Fibroblast of the aortic adventitia (primary cell): ENCODE measurements at places on chromosomes 11 and 22. TPM values are rescaled to one million over a fixed set of nuclear protein-coding genes. Genes with fewer than 3 reads are reported as not detected.
A peak's percentile ranks its signal among the peaks of the same experiment; 100 is the strongest.

DNA sequence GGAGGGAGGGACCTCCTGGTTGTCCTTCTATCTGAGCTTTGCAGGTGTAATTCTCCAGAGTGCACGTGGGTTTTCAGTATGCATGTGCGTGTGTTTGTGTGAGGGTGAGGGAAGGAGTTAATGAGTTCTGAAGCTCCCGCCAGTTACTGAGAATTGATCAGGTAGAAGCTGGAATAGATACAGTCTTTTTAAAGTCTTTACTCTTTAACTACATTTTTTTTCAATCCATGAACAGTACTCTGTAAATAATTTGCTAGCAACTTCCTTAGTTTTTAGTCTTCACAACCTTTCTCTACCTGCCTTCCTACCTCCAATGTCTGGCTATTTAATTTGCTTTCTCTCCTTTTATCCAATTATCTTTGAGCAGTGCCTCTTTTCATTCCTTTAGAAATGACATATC, 25.5 kb downstream of the ARHGAP42 start:
- no peak for DNase-seq

- DNase-seq, result peak; percentile 30
Observed at GRCh38 chr11:95827696-95828095, 37.4 kb downstream of the CEP57 start.

EMID1 gene
- 0.08 TPM in 1 of 2 replicates, not detected in the other for total RNA-seq

DNA sequence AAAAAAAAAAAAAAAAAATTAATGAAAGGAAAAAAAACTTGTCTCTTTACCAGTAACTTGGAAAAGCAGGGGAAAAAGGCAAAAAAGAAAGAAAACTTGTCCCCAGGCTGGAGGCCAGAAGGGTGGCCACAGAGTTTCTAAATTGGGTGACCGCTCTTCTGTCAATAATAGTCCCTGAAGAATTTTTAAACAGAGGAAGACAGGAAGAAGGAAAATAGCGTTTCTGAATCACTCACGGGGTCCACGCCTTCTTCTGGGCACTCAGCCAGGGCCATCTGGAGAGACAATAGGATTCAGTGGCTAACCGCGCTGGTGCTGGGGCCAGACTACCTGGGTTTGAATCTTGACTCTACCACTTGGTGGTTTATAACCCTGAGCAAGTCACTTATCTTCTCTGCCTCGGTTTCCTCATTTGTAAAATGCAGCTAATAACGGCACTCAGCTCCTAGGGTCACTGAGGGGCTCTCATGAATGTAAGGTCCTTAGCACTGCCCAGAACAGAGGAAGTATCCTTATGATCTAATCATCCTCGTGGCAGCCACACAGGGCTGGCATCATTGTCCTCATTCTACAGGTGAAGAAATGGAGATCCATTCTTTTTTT, 7.0 kb downstream of the C11orf86 start:
- peak; percentile 89 for DNase-seq

DNA sequence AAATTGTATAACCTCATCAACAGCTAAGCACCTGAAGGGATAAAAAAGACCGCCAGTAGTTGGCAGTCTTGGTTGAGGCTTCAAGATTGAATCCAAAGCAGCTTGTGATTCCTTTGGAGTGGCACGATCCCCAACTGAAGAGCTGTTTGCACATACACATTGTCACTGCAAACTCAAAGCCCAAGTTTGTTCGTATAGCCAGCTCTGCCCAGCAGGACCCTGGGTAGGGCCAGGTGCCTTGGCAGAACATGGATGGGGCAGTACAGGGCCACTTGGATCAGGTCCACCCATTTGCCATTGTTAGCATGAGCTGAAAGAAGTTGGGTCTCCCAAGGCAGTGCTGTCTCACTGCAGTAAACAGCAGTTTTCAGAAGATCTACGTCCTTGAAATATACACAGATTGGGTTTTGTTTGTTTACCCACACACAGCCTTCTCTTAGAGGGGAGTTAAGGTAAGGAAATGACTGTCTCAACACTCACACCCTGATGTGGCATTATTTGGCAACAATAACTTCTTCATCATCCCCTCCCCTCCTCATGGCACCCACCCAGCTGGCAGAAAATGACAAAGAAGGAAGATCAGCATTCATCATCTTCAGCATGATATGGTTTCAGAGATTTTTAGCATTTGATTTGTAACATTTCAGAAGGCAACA, 132.9 kb downstream of the COMMD9 start:
- DNase-seq, result peak; percentile 39

DNA sequence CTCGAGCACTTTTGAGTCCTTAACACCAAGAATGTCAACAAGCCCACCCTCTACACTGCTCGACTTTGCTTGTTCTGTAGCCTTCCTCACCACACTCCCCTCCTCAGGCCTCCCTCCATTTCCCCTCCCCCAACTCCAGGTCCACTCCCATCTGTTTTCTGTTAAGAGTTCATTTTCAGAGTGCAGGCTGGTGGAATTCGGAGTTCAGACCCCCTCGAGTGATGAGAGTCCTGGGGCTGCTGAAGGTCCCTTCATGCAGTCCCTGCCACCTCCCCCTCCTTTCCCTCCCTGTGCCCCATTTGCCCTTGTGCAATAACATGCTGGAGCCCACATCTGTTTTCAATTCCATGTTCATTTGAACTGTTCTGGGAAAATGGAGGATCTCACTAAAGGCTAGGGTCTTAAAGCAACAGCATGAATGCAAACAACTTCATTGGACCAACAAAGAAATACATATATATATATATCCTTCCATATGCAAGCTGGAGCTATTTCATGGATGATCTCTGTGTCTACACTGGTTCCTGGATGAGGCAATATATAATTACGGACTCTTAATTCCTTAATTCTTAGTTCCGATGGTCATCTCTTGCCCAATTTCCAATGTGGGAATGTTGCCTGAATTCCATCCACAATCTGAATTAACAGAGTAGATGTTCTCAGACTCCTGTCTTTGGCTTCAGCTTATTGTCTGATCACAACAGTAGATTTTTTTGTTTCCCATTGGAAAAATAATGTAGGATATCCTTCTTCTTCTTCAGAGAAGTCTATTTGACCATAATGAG, 340.4 kb downstream of the ETS1 start:
- peak; percentile 47 for DNase-seq

DNA sequence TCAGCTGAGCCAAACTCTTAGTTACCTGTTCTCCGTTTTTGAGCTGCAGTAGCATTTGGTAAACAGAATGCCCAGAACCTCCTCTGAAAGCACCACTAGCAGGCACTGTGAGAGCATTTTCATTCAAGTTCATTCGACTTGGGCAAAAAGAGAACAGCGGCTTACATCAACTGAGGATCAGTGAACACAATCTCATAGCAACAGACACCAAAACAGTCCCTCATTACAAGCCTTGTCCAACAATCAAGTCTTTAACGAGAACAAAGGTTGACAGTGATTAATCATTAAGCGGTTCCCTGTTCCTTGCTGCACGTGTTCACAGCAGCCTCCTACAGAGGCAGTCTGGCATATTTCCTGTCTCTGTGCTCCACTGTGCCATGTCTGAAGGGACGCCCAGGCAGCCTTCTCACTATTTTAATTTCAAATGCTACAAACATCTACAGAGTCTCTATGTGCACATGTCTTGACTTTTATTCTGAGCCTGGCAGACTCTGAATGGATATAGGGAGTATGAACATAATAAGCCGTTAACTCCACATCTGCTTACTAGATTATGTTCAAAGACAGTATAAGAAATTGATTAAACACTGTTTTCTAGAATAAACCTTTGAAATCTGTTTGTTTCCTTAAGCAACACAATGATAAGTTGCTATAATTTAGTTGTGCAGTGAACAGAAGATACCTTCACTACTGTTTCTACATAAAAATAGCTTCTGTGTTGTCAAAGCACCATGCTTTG, 88.3 kb upstream of the MTMR2 start:
- peak; percentile 81 for DNase-seq

DNA sequence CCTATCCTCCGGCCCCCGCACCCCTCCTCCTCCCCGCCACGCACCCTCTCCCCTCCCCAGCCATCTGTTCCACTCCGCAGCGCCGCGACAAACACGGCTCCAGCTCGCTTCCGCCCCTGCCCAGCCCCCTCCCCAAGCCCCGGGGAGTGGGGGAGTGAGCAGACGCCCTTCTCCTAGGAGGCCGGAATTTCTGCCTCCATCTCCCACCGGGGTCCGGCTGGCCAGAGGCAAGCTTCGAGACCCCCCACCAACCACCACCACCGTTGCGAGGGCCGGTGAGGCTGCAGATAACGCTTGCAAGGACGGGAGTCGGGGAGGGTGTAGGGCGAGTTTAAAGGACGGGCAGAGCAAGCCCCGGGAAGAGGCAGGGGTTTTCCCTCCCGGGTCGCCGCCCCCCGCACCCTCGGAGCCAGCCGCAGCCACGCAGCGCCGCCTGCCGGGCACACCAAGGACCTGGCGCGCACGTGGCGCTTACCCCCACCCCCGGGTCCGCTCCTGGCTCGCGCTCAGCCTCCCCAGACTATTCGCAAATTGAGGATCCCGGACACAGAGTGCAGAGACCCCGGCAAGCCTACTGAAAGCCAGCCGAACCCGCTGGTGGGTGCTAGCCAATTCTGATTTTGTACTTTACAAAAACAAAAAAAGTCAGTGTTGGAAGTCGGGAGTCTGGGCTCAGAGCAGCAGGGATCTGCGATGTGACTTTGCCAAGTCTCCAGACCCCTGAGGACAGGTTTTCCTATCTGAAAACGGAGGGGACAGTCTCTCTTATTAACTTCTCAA, 22.6 kb downstream of the RTN4RL2 start:
- no peak for DNase-seq
